WERI-Rb-1 (cell line): ENCODE measurements at places on chromosomes 13 and 19.

- no peak for DNase-seq
Measured at GRCh38 chr19:42198676-42199439, 18.6 kb downstream of the DEDD2 start.

DNA sequence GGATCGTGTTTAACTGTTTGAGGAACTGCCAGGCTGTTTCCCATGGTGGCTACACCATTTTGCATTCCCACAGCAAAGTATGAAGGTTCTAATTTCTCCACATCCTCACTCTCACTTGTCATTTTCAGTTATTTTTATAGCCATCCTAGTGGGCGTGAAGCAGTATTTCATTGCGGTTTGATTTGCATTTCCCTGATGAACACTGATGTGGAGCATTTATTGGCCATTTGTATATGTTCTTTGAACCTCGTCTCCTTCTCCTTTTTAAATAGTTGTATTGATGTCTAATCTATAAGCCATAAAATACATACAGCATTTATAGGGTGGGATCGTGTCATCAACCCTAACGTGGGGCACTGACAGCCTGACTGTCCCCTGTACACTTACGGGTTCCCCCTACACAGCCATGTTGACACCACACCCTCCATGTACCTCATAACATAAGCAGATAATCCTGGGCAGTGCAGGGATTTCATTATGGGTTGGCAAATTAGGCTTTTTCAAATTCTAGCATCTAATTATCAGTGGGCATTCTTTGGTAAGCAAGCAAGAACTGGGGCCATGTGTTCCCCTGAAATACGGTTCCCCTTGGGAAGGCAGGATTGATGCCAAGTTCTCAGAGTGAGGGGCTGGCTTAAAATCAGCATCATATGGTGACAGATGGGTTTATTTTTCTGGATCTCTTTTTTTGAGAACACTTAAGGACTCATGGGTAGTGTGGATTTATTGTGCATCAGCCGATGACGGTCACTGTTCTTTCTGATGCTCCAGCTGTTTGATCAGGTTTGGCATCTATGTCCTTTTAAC, 11.6 kb upstream of the ZBTB45 start:
- no peak for DNase-seq

DNA sequence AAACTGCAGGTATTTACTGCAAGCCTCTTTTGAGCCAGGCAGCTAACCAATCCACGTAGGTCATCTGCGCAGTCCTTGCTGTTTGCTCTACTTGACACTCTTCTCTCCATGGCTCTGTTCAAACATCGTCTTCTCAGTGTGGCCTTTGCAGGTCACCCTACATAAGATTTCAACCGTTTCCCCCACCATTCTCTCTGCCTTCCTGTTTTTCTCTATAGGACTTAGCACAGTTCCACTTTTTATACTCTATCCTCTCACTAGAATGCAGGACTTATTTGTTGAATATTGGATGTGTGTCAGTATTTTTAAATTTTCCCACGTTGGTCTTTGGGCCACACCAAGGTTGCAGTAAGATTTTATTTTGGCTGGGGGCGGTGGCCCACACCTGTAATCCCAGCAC, 1.7 kb upstream of the FBXW9 start:
- no peak for DNase-seq

DNA sequence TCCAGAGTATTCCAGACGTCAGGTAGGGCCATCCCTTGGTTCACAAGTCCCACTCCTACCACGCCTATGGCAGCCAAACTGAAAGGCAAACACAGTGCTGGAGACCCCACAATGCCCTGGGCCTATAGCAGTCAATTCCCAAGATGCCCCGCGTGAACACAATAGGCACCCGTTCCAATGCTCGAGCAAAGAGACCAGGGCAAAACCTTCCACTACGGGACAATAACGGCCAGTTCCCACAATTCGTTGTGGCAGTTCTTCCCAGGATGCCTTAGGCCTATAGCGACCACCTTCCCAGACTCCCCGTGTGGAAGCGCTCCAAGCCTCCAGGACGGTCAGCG, 538 bp downstream of the ZNF428 start:
- DNase-seq, result peak; percentile 72

DNA sequence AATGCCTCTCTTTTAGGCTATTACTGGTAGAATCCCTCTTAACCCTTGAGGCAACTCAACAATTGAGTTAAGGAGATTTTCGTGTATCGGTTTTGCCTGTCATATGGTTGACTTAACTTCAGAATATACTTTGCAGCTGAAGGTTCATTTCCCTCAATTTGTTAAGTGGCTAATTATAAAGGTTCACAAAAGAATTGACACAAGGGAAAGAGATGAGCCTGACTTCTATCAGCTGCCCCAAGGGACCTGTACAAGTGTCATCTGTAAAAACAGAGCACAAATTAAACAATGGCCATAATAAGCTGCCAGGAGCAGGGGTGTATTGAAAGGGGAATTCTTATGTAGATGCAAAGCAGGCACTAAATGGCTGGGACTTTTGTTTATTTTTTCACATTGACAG, 334.8 kb upstream of the OBI1 start:
- peak; percentile 12 for DNase-seq

GRCh38 chr13:82214341-82214740, 1667.9 kb downstream of the SLITRK1 start:
- no peak for DNase-seq
